ENCODE measurements at places on chromosomes 11 and 22. TPM values are rescaled to one million over a fixed set of nuclear protein-coding genes. Genes with fewer than 3 reads are reported as not detected.

CSF2RB gene
- total RNA-seq, result 3.5 TPM

FAM181B gene
- not detected for total RNA-seq

SSH3 gene
- 8.5 TPM for total RNA-seq

GPHA2 gene
- total RNA-seq, result not detected

RAB1B gene
- total RNA-seq, result 75.9 TPM

PGR gene
- total RNA-seq, result not detected

SELENOO gene
- total RNA-seq, result 26.4 TPM

LIN7C gene
- 41.5 TPM for total RNA-seq

ANO1 gene
- total RNA-seq, result 0.09 TPM

PAMR1 gene
- 0.56 TPM for total RNA-seq

FAM111B gene
- total RNA-seq, result 6.3 TPM

NXPE2 gene
- total RNA-seq, result not detected

NXPE1 gene
- total RNA-seq, result not detected

RASSF10 gene
- total RNA-seq, result under 0.01 TPM

PIWIL4 gene
- total RNA-seq, result 0.18 TPM

MISFA gene
- total RNA-seq, result 0.54 TPM

ATG16L2 gene
- 17.8 TPM for total RNA-seq

CRACR2B gene
- 4.8 TPM for total RNA-seq

CTTN gene
- 290 TPM for total RNA-seq

POU2AF3 gene
- not detected for total RNA-seq

ACTN3 gene
- total RNA-seq, result 0.09 TPM

MMP27 gene
- total RNA-seq, result not detected

APOA1 gene
- 0.09 TPM for total RNA-seq

MAJIN gene
- total RNA-seq, result not detected

DDX25 gene
- not detected for total RNA-seq

USH1C gene
- total RNA-seq, result not detected

SCGB2A2 gene
- total RNA-seq, result not detected

ESAM gene
- total RNA-seq, result 70.7 TPM

KCNE3 gene
- 0.28 TPM for total RNA-seq

SCARF2 gene
- total RNA-seq, result 17.2 TPM

KCNQ1 gene
- total RNA-seq, result not detected

FGF19 gene
- not detected for total RNA-seq

LSP1 gene
- total RNA-seq, result 1.5 TPM

LRRC55 gene
- total RNA-seq, result not detected

RCOR2 gene
- 0.36 TPM for total RNA-seq

B3GAT3 gene
- 20.0 TPM for total RNA-seq

GDPD4 gene
- total RNA-seq, result not detected

MFRP gene
- not detected for total RNA-seq

CNIH2 gene
- total RNA-seq, result 0.09 TPM

SCGB1C1 gene
- total RNA-seq, result not detected

TSSK2 gene
- not detected for total RNA-seq

SLCO2B1 gene
- total RNA-seq, result 0.09 TPM

SAA4 gene
- total RNA-seq, result not detected

SCUBE1 gene
- total RNA-seq, result not detected

RAB3IL1 gene
- 0.45 TPM for total RNA-seq
